Stimulated activated CD8-positive, alpha-beta memory T cell treated with anti-CD3 and anti-CD28 coated beads, Interleukin-7, amount 100 ng/mL, for 1 hour (primary cell): ENCODE measurements at places on chromosomes 7 and 10.

DNA sequence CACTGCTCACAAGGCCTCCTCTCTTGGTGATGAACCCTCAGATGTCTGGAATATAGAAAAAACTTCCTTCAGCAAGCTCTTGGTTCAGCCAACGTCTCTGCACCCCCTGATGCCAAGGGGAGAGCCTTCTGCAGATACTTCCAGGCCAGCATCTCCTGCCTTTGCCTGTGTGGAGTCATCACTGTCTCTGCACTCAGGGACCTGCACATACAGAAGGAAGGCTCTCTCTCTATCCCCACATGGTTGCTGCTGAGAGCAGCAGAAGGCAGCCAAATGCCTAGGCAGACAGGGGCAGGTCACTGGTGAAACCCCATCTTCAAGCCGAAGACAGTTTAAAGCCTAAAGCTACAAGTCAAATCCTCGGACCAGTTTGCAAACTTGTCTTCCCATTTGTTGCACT lies 137.6 kb downstream of the WDR11 start:
- DNase-seq = no peak

DNA sequence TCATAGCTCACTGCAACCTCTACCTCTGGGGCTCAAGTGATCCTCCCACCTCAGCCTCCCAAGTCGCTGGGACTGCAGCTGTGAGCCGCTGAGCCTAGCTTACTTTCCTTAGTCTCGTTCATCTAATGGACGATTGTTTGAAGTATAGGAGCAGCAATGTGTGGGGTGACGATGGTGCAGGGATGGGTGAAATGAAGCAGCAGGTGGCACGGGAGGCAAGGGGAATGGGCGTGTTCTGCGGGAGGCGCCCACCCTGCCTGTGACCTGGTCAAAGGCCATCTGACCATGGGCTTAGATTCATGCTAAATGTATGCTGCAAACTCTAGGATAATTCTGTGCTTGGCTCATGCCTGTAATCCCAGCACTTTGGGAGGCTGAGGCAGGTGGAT lies 210.7 kb downstream of the MAD1L1 start:
- no peak for DNase-seq

DNA sequence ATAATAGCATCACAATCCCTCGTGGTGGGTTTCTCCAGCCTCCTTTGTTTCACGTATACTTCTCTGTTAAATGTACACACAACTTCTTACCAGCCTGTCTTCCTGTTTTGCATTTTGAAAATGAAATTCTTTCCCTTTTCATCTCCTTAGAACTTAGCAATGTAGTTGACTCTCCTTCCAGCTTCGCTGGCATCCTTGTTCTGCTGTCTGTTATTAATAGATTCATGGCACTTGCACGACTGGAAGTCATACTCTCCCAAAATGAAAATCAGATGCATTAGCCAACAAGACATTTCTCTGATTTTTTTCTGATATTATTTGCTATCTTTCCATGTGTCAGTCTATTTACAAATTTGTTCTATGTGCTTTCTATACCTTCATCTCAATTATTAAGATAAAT lies 3.0 kb upstream of the CREB3L2 start:
- no peak for DNase-seq

DNA sequence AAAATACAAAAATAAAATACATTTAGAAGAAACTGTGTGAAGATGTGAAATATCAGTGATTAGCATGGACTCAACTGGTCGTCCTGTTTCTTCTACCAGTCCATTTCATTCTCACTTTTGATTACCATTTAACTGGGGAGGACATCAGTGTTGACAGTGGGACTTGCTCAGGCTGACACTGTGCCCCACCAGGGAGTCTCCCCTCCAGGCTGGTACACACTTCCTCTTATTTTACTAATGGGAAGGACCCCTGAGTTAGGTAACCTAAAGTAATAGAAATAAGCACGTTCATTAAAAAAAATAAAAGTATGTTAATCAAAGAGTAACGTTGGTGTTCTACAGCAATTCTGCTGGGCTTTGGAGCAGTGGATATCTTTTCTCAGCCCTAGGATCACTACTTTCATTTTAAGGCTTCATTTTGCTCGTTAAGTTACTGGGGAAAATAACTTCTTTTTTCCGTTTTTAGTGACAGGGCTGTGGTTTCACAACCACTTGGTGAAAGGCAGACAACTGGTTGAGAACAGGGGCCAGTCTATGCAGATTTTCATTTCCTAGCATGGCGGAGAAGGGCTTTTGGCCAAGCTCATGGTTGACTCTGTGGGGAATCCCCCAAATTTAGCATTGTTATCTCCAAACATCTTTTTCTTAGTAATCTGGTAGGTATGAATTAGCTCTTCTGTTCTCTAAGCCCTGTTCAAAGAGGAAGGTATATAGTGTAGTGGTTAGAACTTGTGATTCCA lies 2.1 kb downstream of the SNX10 start:
- DNase-seq = peak; percentile 24

DNA sequence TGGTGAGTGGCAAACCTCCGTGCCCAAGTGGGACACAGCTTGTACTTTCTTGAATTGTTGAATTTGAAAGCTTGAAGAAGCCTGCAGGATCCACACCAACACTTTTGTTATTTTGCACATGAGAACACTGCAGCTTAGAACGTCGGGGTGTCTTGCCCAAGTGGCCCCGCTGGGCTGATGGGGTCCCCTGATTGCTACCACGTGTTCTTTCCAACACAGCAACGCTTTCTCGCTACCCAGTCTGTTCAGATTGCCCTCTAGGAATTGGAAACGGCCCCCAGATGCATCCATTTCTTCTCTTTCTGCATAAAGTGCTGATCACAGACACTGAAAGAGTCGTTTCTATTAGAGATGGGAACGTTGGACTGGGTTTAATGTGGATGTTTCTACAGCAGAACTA lies 268.5 kb downstream of the ADARB2 start:
- DNase-seq = no peak

GRCh38 chr10:30842894-30843293 lies 188.8 kb downstream of the ZNF438 start:
- no peak for DNase-seq

- DNase-seq = no peak
Observed at GRCh38 chr10:82811621-82812020, 936.6 kb downstream of the NRG3 start.
